ENCODE measurements at places on chromosomes 4 and X.

- DNase-seq: no peak
Observed at GRCh38 chr4:158253350-158253980, 43.2 kb downstream of the TMEM144 start.

- no peak for DNase-seq
Observed at GRCh38 chr4:189780391-189780790, 160.3 kb upstream of the FRG1 start.

DNA sequence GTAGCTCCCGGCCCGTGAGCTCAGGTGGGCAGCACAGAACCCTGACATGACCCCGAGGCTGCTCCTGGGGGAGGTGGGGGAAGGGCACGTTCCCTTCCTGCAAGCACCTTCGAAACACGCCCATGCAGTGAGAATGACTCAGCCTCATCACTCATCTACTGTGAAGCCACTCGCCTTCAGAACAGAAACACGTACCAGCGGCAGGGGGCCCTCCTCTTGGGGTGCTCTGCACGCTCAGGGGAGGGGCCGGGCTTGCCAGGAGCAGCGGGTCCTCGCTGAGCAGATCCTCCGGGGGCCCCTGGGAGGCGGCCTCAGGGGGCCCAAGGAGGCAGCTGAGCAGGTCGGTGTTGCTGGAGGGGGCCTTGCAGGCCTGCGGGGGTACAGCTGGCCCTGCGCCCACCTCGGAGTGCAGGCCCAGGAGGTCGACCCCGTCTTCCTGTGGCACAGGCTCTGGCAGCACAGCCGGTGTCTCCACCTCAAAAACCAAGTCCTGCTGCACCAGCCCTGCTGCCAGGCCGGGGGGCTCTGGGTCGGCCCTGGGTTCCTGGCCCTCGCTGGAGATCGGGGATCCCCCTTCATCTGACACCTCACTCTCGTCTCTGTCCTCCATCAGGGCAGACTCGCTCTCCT is 40.9 kb upstream of the CPLX1 start:
- DNase-seq: no peak

GRCh38 chrX:70664726-70665125 is 220.1 kb downstream of the DLG3 start:
- no peak for DNase-seq

- DNase-seq: no peak
Observed at GRCh38 chrX:6002056-6002455, 226.6 kb downstream of the NLGN4X start.

DNA sequence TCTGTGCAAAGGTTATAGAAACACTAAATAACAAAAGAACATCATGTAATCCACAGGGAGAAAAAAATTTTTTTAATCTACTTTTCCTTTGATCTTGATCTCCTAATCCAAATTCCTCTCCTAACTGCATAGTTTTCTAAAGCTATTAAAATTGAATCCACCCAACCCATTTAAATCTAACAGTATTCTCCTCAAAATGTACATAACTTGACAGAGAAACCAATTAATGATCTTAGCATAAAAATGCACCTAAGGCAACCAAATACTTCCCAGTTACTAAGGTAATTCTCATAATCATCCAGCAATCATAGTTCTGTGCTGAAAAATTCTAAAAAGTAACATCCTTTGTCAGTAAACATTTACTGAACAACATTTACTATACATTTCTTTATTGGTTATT is 60.7 kb downstream of the PRDM5 start:
- no peak for DNase-seq

- DNase-seq: no peak
Observed at GRCh38 chr4:167079762-167080161, 154.5 kb downstream of the SPOCK3 start.

- DNase-seq: no peak
Observed at GRCh38 chr4:72984351-72984750, 85.2 kb downstream of the COX18 start.

DNA sequence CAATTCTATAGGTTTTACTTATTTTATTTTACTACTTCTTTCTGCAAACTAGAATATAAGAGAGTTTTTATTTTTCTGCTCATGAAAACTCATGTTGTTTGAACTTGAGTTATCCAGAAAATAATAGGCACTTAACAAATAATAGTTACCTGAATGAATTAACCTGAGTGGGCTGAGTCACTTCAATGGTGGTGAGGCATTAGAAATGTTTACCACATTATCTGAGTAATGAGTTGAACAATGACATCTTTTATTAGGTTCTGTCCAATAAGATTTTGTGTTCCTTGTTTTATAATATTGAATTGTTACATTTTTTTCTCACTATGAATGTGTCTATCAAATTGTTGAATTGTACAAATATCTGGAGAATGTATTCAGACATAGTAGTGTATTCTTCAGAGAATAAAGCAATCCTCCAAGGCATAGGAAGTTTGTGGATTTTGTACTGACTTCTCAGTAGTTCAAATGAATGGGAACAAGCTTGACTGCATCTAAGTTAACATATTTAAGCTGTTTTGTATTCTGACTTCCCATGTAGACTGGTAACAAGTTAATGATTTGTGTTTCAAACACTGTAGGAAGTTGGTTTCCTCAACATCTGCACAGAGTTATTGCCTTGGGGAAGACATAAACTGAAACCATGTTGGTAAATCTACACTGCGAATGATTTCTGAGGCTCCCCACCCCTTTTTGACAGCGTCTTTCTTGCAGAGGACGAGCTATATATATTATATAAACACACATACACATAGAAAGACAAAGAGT is 1808.9 kb upstream of the TENM3 start:
- no peak for DNase-seq

- DNase-seq: no peak
Observed at GRCh38 chrX:9130031-9130430, 96.1 kb upstream of the FAM9B start.

DNA sequence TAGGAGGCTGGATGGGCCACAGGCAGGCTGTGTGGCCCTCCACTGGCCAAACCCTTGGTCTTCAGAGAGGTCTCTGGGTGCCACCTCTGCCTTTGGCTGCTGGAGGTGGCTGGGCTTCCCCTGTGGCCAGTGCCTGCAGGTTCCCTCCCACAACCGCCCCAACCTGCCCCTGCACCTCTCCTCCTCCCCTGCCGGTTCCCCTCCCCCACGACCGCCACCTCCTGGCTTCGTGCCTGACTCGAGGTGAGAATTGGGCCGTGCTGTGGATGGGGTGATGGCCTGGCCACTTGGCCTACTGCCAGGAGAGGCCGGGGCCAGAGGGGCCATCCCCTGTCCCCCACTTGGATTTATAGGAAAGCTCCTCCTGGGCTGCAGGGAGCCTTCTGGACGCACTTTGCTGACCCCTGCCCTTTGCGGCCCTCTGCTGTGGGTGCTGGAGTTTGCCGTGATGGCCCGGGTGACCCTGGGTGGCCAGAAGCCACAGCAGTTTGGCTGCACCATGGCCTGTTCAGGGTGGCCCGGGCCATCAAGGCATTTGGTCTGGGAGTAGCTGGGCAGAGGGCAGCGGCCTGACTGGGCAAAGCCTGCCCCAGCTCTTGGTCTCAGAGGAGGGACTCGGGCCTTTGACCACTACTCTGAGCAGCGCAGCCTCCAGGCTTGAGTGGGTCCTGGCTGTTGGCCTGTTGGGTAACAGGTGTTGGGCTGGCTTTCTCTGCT is 3.8 kb downstream of the NAT8L start:
- DNase-seq: no peak

DNA sequence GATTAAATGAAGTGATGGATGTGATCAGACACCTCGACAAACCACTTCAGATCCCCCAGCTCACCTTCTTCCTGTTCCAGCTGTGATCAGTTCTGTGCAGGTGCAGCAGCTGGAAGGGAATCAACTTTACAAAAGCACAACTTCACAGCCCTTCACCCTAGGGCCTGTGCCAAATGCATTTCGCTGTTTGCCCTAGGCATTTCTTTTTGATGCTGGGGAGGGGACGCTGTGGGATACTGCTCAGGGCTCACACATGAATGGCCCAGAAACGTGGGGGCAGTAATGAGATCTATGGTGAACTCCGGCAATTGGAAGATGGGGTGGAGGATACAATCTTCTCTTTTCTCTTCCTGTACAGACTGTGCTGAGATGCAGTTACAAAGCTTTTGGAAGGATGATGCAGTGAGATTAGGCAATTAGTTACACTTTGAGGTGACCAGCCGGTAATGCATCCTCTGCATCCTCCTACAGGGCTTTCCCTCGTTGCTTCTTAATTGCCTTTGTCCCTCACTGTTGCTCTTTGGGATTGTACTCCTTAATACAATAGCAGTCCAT is 215.1 kb upstream of the PITX2 start:
- DNase-seq: no peak

DNA sequence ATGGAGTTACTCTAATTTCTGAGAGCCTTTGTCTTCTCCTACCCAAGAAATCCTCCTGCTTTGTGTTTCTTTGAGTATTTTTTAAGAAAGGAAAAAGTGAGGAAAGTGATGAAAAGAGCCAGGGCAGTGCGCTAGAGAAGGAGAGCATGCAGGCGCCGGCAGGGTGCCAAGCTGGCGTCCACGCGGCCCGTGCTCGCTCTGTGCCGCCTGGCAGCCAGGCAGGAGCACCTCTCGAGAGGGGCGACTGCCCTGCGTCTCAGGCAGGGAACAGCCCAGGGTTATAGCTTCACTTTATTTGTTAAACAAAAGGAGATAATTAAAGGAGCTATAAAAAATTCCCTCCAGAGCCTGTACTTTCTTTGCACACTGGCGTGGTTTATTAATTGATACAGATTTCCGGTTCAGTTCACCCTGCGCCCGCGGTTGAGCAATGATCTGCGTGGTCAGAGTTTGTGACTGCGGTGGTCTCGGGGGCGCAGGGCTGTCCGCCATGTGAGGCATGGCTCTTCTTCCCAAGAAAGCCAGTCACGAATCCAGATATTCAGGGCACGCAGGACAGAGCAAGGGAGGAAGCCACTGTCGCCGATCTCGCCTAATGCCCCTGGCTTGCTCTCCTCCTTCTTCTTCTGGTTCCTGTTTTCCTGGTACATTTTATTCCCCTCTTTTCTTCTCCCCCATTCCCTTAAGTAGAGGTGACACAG is 110.8 kb upstream of the PAQR3 start:
- no peak for DNase-seq

DNA sequence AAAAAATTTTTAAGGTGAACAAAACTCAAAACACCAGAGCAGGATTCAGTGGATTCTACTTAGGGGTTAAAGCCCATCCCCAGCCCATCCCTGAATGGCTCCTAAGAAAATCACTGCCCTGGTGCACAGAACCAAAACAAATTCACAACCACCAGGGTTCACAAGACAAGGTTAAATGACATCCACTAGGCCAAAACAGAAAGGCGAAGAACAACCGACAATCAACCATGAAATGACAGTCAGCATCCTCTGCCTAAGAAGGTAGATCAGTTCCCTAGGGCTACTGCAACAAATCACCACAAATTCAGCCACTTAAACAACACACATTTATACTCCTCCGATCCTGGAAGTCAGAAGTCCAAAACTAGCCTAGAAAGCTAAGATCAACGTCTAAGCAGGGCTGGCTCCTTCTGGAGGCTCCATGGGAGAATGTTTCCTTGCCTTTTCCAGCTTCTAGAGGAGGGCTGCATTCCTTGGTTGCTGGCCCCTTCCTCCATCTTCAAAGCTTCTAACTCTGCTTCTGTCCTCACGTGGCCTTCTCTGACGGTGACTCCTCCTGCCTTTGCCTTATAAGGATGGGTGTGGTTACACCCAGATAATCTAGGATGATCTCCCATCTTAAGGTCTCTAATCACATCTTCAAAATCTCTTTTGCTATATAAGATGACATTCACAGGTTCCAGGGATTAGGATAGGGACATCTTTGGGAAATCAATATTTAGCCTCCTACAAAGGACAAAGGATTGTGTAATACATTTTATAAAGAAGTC is 1.8 kb downstream of the CCNQ start:
- no peak for DNase-seq

GRCh38 chr4:158814636-158815330 is 46.0 kb downstream of the FNIP2 start:
- no peak for DNase-seq
